ENCODE measurements at places on chromosomes 1 and 21. TPM values are rescaled to one million over a fixed set of nuclear protein-coding genes. Genes with fewer than 3 reads are reported as not detected.

DCST1 gene
- total RNA-seq: not detected

TDRKH gene
- total RNA-seq: 2.0 TPM

CPTP gene
- 8.5 TPM for total RNA-seq

CTBS gene
- 12.9 TPM for total RNA-seq

C1orf115 gene
- 1.2 TPM for total RNA-seq

RYR2 gene
- total RNA-seq: not detected

PGBD2 gene
- 7.5 TPM for total RNA-seq

AQP10 gene
- 0.12 TPM for total RNA-seq

BLACAT1 gene
- total RNA-seq: not detected

SLC26A9 gene
- not detected for total RNA-seq

CHD5 gene
- not detected for total RNA-seq

S100A7A gene
- total RNA-seq: not detected

ATP13A2 gene
- total RNA-seq: 62.0 TPM

GLIS1 gene
- 0.30 TPM for total RNA-seq

RSPH1 gene
- not detected for total RNA-seq

PROK1 gene
- total RNA-seq: not detected

HDAC1 gene
- total RNA-seq: 91.6 TPM

SPATA1 gene
- total RNA-seq: 0.15 TPM

NBPF4 gene
- total RNA-seq: not detected

DTL gene
- total RNA-seq: 0.35 TPM

FCRL2 gene
- not detected for total RNA-seq

ICOSLG gene
- under 0.01 TPM for total RNA-seq

SH2D1B gene
- not detected for total RNA-seq

CCDC17 gene
- total RNA-seq: 0.45 TPM

NHLH1 gene
- total RNA-seq: not detected

DISC1 gene
- 6.1 TPM for total RNA-seq

MRPL39 gene
- total RNA-seq: 28.0 TPM

CXADR gene
- 1.6 TPM for total RNA-seq

All from smooth muscle cell of the coronary artery (primary cell).